ENCODE measurements at places on chromosomes 12 and 14.
A peak's percentile ranks its signal among the peaks of the same experiment; 100 is the strongest.

DNA sequence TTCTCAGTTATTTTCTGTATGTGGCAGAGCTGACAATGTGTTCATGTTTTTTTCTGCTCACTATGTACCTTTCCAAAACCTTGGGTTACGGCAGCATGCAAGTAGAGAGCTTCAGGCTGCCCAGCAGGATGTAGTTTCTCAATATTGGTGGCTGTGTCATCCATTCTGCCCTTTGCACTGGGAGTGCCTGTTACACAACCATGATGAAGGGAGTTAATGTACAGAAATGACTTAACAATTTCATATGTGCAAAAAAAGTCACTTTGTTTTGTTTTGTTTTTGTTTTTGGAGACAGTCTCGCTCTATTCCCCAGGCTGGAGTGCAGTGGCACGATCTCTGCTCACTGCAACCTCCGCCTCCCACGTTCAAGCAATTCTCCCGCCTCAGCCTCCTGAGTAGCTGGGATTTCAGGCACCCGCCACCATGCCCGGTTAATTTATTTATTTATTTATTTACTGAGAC, 6.1 kb upstream of the CNIH1 start:
- DNase-seq: no peak

- peak; percentile 24 for DNase-seq
Observed at GRCh38 chr14:103284574-103285467, 49.2 kb upstream of the EIF5 start.

DNA sequence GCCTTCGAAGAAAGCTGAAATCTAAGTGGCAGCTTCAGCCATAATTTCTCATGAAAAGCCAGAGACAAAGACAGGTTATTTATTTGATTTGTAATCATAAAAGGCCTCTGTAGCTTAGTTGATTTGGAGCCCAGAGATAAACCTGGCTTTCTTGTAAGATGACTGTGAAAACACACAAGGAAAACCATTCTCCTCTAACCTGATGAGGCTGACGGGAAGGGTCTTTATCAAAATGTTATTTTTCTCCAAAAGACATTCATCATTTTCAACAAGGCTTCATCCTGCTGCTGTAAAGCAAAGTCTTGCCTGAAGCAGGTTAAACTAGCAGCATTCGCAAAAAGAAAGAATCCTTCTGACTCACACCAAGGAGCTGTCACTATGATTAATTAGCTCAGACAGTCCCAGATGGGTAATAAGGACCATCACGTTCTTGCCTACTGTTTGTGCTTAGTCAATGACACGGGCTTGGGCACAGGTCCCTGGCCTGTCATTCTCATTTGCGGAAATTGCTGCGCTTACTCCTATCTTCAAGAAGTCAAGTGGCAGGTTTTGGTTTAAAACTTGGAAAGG, 286.6 kb downstream of the C12orf75 start:
- peak; percentile 62 for DNase-seq

- DNase-seq: no peak
Observed at GRCh38 chr12:87807086-87807485, 222.1 kb downstream of the C12orf50 start.

DNA sequence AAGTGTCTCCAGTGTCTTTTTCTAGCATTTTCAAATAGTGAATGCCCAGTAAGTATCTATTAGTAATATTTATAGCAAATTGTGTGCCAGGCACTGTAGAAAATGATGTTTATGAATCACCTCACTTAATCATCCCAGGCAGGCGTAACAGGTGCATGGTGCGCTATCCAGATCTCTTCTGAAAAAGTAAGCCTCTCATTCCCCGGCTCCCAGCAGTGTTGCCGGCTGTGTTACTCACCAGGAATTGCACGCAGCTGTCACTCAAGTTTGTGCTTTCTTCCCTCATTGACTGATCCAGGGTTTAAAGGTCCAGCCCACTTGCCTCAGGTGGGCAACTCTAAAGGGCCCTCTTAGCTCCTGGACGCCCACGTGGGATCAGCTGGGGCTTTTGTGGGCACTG, 173.8 kb upstream of the RASSF8 start:
- no peak for DNase-seq

- DNase-seq: no peak
Observed at GRCh38 chr14:21081521-21082142, 11.5 kb downstream of the ARHGEF40 start.

DNA sequence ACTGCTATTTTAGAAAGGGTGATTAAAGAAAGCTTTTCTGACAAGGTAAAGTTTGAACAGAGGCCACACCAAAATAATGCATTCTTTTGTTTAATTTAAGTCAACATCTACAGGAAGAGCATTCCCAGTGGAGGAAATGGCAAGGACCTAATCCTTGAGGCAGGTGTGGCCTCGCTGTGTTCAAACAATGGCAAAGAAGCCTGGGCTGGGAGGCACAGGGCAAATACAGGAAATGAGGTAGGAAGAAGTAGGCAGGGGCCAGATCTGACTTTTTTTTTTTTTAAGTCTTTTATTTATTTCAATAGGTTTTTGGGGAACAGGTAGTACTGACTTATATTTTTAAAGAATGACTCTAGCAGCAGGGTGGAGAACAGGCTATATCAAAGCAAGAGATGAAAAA, 53.5 kb downstream of the ARMH4 start:
- no peak for DNase-seq

GRCh38 chr12:13223941-13224340, 27.4 kb downstream of the EMP1 start:
- no peak for DNase-seq

DNA sequence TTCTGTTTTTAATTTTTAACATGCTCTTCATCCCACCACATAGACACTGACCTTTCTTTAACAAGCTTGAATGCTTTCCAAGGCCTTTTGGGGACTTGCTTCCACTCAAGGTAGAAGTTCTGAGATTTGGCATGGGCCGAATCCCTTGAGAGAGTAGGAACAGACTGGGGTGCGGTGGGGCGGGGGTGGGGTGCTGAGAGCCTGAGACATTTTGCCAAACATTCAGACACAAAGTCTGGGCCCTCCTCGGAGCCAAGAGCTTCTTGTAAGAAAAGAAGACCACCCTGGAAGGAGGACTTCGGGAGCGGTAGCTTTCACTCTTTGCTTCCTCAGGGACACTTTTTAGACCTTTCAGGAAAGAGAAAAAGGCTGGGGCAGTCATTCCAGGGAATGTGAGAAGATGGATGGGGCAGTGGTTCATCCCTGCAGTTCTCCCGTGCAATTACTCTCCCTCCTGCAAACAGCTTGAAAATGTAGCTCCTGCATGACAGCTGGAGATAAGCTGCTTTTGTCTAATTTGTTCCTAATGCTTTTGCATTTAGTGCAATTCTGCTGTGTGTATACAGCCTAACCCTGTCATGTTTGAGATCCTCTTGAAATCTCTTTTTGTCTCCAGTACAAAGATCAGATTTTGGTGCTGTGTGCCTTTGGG, 16.3 kb upstream of the MYO1H start:
- DNase-seq: no peak

- DNase-seq: peak; percentile 79
Observed at GRCh38 chr12:110270125-110270962, 10.7 kb upstream of the ATP2A2 start.

GRCh38 chr12:65534238-65534841, 255.9 kb downstream of the MSRB3 start:
- no peak for DNase-seq

GRCh38 chr14:63273717-63274655, 44.7 kb downstream of the GPHB5 start:
- no peak for DNase-seq

DNA sequence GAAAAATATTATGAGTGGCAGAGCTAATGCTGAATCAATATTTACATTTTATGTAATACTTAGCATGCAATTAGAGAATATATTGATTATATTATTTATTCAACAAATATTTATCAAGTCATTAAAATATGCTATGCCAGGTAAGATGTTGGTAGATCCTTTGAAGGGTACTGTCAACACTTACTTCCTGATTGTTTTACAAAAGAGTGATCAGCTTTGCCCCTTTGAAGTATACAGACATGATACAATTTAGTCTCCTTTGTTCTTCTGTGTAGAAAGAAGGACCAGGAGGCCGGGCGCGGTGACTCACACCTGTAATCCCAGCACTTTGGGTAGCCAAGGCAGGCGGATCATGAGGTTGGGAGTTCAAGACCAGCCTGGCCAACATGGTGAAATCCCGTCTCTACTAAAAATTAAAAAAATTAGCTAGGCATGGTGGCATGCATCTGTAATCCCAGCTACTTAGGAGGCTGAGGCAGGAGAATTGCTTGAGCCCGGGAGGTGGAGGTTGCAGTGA, 73.9 kb upstream of the IFNG-AS1 start:
- no peak for DNase-seq

GRCh38 chr12:52634266-52635056, 16.1 kb upstream of the KRT73 start:
- DNase-seq: no peak

Measured in RPMI7951 (cell line).